T-helper 17 cell (primary cell): ENCODE measurements at places on chromosomes 4 and X.

- no peak for DNase-seq
These were observed 733.7 kb upstream of the FRG1 start for GRCh38 chr4:189206953-189207352.

DNA sequence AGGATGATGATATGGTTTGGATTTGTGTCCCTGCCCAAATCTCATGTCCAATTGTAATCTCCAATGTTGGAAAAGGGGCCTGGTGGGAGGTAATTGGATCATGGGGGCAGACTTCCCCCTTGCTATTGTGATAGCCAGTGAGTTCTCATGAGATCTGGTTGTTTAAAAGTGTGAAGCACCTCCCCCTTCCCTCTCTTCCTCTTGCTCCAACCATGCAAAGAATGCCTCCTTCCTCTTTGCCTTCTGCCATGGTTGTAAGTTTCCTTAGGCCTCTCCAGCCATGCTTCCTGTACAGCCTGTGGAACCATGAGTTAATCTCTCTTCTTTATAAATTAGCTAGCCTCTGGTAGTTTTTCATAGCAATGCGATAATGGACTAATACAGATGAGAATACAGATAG, 19.7 kb upstream of the ALG13 start:
- DNase-seq = no peak

GRCh38 chrX:25003066-25003849, 12.5 kb downstream of the ARX start:
- no peak for DNase-seq

DNA sequence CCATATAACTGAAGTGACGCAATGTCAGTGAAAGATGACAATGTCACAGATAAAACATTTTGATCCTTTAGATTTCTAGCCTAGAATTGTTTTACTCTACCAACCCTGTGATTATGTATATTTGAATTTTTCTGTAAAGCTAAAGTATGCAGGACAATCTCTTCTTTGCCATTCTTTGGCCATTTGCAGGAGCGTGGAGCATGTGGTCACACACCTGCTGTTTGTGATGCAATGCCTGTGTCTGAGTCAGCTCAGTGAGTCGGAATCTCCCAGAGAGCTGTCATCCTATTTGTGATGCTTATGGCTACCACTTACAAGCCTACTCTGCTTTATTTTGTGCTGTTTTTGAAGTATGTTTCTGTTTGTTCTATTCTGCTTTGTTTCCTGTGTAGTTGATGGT, 214.5 kb downstream of the NAF1 start:
- DNase-seq = no peak

DNA sequence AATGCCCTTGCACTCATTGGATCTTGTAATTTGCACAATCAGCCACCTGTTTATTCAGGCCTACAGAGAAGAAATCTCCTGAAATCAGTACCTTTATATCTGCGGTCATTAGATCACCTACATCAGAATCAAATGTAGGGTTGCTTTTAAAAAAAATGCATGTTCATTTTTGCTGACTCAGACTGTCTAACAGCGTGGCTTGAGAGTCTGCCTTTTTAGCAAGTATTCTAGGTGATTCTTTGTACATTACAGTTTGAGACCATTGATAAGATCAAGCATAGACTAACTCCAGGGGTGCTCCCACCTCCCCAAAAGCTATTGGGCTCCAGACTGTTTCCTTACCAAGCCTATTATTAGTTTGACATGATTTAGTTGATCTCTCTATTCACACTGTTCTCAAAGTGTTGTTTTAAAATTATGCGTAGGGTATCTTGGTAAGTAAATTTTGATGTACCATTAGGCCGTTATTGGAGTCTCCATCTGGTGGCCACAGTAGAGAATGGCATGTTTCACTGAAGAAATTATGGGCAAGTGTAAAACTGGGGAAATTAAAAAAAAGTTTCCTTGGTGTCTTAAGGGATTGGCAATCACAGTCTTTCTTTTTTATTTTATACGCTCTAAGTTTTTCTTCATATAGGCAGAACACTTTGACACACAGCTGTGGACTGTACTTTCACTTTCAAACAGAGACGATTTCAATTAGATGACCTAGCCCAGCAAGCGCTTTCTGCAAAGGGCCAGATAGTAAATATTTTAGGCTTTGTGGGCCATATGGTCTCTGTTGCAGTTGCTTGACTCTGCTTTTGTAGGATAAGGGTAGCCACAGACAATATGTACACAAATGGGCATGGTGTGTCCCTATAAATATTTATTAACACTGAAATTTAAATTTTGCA, 33.7 kb upstream of the MSL3 start:
- DNase-seq = no peak

DNA sequence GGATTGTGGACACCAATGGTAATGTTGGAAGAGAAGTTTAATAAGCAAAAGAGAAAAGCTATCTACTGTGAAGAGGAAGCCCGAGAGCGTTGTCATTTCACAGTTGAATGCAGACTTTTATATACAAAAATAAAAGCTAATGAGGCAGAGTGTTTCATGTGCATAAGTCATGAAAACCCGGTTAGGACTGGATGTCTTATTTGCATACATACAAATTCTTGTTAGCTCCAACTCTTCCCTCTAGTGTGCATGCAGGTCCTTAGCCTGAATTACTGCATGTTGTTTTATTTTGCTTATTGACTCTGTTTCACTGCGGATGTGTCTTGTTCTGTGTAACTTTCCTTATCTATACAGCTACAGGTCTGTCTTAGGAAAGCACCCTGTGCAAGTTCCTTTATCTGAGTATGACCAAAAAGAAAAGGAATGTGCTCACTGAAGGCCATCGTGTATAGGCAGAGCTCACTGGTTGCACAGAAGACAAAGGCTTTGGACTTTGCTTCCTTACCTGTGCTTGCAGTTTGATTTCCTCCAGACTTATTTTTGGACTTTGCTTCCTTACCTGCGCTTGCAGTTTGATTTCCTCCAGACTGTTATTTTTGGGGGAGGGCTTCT, 25.1 kb upstream of the UGT2B11 start:
- no peak for DNase-seq

DNA sequence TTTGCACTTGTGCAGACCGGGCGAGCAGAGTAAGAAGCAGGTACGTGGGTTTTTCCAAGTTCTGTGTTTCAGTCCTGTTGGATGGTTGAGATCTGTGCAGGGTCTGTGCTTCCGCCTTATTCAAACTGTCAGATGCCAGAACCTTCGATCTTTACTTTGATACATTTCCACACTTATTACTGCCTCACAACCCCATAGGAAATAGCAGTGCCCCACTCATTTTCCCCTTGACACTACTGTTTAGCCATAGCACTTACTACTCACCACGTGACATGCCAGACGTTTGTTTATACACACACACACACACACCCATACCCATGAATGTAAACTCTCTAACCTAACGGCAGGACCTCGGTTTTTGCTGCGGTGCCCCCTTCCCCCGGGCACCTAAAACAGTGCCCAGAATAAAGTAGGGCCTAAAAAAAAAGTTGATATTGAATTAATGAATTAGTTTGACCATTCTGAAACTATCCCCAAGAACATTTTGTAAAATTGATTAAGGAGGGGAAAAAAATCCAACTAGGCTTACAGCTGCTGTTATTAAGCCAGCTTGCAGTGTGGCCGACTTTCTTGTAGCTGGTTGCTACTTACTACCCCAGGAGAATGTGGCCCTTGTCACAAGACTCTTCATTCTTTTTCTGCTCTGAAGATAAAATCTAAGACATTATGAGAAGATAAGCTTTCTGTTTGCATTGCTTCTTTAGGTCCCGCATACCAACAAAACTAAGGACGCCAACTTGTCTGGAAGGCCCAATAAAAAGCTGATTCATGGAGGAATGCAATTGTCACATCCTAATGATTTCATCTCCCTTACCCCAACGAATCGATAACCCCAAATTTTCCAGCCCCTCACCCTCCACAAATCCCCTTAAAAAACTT, 704 bp upstream of the SEPSECS start:
- DNase-seq = no peak

- DNase-seq = no peak
These were observed 374.7 kb upstream of the FGF13 start for GRCh38 chrX:139086246-139086645.

GRCh38 chr4:52038103-52038912, at the start of gene SGCB:
Gene SGCB, minus strand, starts transcription at chr4:52038299. Its CDS starts 40 bp downstream, at chr4:52038259.
- DNase-seq = peak; percentile 66

GRCh38 chrX:17560385-17560784, 176.9 kb upstream of the SCML1 start:
- no peak for DNase-seq

DNA sequence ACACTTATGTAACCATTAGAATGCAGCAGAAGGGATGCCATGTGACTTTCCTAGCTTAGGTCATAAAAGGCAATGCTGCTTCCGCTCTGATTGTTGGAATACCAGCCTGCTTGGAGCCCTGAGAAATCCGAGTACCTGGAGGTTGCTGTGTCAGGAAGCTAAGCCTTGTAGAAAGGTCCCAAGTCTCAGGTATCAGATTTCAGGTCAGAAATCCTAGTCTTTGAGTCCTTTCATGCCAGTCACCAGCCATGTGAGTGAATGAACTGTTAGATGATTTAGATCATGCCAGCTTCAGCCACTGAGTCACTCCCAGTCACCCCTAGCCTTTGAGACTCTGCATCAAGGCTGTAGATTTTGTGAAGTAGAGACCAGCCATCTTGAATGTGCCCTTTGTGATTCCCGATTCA, 23.5 kb downstream of the RAP1GDS1 start:
- no peak for DNase-seq

DNA sequence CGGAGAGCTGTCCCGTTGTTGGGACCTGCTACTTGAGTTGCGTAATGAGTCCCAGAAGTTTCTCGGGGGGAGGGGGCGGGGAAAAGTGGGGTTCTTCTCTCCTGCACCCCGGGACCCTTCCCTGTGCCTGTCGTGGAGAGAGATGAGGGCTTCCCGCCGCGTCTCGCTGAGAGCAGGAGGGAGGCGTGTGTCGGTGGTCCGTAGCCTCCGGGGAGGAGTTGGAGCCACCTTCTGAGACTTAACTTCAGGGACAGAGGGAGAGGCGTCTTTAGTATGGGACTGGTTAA, 698 bp downstream of the AFF1 start:
- peak; percentile 21 for DNase-seq

- no peak for DNase-seq
These were observed 59.0 kb downstream of the FAM13A start for GRCh38 chr4:88998001-88998400.

DNA sequence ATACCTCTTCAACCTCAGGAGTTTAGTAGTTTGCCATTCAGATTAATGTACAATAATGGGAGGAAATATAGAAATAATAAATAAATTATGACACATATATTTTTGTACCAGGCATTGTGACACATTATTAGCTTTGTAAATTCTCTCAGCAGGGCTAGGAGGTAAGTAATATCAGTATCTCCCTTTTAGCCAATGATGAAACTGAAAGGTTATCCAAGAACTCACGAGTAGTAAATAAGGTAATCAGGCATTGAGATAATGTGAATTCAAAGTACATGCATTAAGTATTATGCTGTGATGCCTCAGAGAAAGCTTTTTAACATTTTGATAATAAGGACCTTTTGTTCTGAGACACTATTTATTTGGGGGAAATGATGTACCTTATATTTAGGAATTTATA, 5.3 kb upstream of the ARAP2 start:
- no peak for DNase-seq

DNA sequence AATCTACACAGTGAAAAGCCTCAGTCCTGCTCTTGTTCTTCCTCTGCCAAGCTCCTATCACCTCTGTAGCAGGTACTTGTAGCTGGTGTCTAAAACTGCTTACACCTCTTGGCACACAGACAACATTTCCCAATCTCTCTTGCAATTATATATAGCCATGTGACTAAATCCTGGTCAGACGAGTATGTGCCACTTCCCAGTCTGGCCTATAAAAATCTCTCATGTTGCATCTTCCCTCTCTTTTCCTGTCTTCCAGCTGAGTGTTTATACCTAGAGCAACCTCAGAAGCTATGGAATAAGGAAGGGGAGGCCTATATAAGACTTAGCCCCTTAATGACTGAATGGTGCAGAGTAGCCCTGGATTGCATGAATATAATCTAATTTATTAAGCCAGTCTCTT, 105.8 kb downstream of the RNF150 start:
- no peak for DNase-seq

- no peak for DNase-seq
These were observed 29.3 kb upstream of the BCOR start for GRCh38 chrX:40127052-40127451.

DNA sequence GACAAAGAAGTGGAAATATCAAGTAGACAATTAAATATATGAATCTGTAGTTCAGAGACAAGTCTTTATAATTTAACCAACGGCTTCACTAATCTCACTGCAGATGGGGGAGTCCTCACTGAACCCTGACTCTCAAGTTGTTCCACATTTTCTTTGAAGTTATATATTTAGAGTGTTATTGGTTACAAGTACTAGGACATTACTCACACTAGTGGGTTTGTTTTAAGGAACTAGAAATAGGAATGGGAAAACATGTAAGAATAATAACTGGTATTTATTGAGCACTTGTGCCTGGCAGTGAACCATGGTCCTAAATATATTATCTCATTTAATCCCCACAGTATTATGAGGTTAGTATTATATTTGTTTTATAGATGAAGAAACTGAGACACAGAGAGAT, 22.0 kb downstream of the MND1 start:
- DNase-seq = no peak

DNA sequence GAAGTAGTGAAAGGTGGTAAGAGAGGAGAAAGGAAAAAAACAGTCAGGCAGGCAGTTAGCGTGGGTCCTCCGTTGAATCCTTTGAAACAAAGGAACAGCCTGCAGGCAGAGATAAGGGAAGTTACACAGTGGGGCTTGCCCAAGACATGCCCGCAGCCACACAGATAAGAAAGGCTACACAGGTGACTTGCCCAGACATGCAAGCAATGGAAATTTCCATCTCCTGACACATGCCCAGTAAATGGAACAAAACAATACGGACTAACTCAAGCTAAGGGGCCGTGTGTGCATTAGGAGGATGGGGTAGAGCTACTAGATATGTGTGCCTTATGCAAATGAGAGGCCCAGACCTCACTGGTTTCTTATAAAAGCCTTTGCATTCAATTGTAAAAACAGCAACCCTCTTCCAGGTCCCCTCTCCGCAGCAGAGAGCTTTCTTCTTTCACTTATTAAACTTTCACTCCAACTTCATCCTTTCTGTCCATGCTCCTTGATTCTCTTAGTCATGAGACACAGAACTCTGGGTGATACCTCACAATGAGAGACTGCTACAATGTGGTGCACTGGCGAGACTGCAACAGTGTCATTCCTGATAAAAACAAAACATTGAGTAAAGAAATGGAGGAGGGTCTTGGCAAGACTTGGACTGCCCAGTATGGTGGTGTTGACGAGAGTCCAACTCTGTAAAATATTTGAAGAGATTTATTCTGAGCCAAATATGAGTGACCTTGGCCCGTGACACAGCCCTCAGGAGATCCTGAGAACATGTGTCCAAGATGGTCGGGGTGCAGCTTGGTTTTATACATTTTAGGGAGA, 997.4 kb upstream of the PRKX start:
- DNase-seq = no peak

GRCh38 chr4:173530326-173531085, 477 bp upstream of the HAND2 start:
- DNase-seq = no peak

GRCh38 chrX:1137531-1137930, 74.9 kb downstream of the CRLF2 start:
- no peak for DNase-seq
